Ammon's horn (tissue), 1 donor: ENCODE measurements at places on chromosomes 7 and 10.
A peak's percentile ranks its signal among the peaks of the same experiment; 100 is the strongest.

DNA sequence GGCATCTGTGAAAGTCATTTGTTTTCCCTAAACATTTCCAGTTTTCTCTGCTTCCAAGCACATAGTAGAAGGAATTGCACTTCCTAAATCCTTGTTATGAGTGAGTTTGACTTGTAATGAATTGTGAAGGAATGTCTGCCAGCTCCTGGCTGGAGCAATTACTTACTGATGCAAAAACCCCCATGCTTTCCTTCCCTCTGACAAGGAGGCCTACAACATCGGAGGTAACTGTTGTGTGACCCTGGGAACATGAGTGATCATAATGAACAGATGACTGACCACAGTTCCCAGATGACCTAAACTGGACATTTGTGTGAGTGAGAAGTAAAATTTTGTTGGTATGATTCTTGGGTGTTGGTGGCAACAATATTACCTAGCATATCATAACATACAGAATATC lies 21.4 kb upstream of the CPVL start:
- DNase-seq = no peak

- DNase-seq = no peak
These were observed 11.8 kb downstream of the CCSER2 start for GRCh38 chr10:84340187-84340586.

- peak; percentile 70 for DNase-seq
These were observed 92.9 kb downstream of the CPED1 start for GRCh38 chr7:121081327-121081936.

DNA sequence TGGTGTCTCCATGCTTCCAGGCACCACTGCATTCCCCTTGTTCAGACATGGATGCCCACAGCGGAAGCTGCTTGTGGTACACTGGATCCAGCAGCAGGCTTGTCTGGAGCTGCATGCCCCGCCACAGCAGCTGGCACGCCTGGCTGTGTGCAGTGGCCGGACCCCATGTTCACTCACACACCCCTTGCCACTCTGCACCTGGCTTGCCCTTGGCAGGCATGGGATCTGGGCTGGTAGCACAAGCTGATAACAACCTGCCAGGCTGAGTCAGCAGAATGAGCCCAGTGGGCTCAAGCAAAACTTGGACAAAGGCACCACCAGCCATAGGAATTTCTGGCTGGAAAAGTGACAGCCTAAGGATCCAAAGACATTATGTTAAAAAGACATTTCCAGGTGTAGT lies 91.8 kb upstream of the TMEM168 start:
- DNase-seq = no peak

- peak; percentile 54 for DNase-seq
These were observed 1.8 kb downstream of the KLLN start for GRCh38 chr10:87861566-87861952.

DNA sequence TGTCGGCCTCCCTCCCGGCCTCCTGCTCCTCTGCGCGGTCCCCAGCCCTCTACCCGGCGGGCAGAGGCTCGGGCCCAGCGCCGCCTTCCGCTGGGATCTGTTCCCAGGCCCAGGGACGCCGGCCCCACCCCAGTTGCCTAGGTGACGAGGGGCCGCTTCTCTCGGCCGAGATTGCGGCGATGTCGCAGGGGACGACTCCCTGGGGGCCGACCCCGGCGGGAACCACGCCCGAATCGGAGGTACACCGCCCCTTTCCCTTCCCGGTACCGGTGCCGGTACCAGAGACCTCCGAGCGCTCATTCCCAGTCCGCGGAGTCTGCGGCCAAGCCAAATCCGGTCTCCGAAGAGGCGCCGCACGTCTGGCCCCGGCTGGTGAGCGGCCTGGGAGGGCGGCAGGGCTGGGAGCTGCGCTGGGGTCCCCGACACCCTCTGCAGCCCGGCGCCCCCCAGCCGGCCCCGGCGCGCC lies at the start of gene CABCOCO1:
Gene CABCOCO1 (plus strand): TSS at position 136 of the 466 bp plus-strand sequence. CDS start 44 bp downstream, at position 180.
- peak; percentile 81 for DNase-seq

DNA sequence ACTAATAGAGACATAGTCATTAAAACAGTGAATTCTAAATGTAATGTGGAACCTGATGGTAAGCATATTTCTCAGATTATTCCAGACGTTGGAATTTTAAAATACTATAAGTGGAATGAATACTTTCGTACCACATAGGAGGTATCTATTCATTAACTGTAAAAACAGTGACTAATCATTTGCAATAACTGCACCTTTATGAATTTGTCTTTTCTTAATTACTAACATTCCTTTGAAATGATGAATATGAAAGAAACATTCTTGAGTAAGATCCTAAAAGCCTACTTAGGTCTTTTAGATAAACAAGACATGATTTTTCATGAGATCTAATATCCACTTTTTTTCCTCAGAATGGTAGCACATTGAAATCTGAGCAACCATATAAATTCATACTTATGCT lies 549.0 kb upstream of the LRRN3 start:
- DNase-seq = no peak

DNA sequence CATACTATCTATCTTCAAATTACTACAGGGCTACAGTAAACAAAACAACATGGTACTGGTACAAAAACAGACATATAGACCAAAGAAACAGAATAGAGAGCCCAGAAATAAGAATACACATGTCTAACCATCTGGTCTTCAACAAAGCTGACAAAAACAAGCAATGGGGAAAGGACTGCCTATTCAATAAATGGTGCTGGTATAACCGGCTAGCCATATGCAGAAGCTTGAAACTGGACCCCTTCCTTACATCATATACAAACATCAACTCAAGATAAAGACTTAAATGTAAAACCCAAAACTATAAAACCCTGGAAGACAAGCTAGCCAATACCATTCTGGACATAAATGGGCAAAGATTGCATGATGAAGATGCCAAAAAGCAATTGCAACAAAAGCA lies 1143.7 kb downstream of the DNAJB9 start:
- no peak for DNase-seq

DNA sequence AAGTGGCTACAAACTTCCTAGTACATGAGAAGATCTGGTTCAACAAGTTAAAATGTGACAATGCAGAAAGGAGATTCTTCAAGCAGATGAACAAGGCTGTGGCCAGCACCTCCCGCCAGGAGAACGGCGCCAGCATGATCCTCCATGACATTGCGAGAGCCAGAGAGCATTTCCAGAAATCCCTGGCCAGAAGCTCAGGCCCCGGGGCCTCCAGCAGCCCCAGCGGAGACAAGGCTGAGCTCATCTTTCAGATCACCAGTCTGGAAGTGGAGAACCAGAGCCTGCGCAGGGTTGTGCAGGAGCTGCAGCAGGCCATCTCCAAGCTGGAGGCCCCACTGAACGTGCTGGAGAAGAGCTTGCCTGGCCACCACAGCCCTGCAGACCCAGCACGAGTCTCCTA lies 40.1 kb upstream of the ZNF273 start:
- no peak for DNase-seq

- no peak for DNase-seq
These were observed 23.5 kb upstream of the NRP1 start for GRCh38 chr10:33358016-33358415.

- no peak for DNase-seq
These were observed 106.3 kb downstream of the ANK3 start for GRCh38 chr10:60283397-60283796.

- no peak for DNase-seq
These were observed 43.3 kb upstream of the CNNM1 start for GRCh38 chr10:99285881-99286280.

DNA sequence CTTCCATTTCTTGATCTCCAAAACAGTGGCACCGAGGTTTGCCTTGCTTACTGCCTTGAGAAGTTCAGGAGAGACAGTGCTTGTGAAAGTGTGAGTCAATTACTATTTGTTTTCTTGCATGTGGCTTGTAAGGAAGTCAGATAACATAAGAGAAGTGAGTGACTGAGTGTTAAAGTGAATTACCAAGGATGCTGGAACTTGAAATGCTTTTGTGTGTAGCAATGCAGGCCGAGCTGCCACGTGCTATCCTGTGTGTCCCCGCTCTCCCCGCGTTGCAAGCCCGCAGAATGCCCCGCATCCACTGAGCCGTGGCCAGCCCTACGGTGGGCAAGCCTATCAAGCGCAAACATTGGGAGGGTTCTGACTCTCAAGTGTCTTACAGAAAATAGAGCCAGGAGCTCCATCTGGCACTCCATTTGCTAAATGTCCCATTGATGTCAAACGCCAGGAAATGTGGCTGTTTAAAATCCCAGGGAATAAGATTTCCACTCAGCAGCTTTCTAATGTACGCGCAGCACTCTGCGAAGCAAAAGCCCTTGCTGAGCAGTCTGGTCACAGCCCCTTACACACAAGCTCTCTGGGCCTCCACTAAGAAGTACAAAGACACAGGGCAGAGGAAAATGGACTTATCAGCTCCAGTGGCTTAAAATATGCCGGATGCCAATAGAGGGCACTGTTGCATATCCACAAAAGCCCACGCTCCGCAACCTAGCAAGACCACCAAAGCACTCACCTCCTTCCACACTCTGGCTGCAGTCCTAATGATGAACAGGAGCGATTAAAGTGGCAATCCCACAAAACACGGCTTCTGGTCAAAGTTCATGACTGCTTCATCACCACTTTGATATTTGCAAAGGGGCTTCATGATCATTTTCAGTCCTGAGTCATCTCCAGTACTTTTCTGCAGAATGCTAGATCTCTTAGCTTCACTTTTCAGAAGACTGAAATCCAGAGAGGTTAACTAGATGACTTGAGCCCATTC lies 158.0 kb upstream of the ITGB1 start:
- DNase-seq = peak; percentile 64

- no peak for DNase-seq
These were observed 5.3 kb downstream of the ALKBH4 start for GRCh38 chr7:102459221-102459844.

- DNase-seq = no peak
These were observed 135.3 kb upstream of the FAM3C start for GRCh38 chr7:121531175-121532070.

DNA sequence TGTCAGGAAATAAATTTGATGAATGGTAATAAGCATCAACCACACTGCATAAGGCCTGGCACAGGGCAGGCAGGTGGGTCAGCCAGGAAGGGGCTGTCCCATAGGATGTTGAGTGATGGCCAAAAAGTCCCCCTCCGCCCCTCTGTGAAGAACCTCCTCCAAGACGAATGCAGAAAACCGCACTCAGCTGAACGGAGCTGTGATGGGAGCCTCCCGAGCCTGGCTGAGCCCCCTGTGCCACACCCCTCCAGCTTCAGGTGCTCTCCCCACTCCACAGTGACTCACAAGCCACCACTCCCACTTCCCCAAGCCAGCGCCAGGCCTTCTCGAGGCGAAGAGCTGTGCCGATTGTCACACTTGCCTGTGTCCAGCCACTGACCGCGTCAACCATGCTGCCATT lies 184.2 kb downstream of the MAD1L1 start:
- no peak for DNase-seq

- DNase-seq = peak; percentile 53
These were observed 67.6 kb downstream of the CDK6 start for GRCh38 chr7:92768501-92769393.

- no peak for DNase-seq
These were observed 78.2 kb upstream of the STEAP1B start for GRCh38 chr7:22578007-22578733.

DNA sequence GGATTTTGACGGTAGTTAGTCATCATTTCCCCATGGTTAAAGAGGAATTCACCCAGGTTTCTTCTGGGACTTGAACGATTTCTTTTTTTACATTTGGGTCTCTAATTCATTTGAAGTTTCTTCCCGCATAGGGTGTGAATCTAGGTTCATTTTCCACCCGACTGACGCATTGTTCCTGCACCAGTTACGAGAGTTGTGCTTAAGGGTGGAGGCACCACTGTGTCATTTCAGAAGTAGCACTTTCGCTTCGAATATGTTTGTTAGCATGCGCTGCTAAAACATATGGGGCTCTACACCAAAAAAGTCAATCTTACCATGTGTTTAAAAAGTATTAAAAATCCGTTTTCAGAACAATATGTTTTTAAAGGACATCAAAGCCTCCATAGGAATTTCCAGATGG lies 140.3 kb downstream of the VIPR2 start:
- DNase-seq = no peak

DNA sequence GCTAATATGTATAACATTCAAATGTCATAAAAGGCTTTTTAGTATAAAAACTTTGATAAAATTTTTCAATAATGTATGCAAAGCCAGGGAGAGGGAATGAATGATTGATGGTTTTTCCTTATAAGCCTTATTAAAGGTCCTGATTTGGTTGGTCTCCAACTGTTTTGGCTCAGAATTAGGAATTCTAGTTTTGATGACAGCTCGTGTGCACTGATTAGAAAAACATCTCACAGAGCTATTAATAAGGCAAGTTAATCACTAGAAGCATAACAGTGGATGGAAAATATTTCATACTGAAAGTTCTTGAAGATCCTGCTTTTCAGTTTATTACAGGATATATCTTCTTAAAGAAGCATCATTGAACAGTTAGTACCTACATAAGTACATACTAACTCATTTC lies 114.9 kb upstream of the NOBOX start:
- no peak for DNase-seq

DNA sequence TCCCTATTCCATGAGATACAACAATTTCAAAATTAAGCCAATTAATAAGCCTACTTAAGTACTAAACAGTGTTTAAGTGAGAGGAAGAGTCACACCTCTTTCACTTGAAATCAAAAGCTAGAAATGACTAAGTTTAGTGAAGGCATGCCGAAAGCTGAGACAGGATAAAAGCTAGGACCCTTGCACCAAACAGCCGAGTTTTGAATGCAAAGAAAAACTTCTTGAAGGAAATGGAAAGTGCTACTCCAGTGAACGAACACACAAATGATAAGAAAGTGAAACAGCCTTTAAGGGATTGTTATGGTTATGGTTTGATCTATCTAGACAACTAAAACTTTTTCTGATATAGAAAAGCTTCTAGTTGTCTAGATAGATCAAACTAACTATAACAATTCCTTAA lies 135.4 kb upstream of the KMT2E start:
- DNase-seq = no peak

GRCh38 chr7:108449521-108449920 lies 6.7 kb downstream of the NRCAM start:
- DNase-seq = no peak

GRCh38 chr7:149498811-149499210 lies 1.2 kb upstream of the ZNF746 start:
- DNase-seq = no peak

- DNase-seq = peak; percentile 45
These were observed 10.4 kb upstream of the FGFR2 start for GRCh38 chr10:121608469-121609190.

DNA sequence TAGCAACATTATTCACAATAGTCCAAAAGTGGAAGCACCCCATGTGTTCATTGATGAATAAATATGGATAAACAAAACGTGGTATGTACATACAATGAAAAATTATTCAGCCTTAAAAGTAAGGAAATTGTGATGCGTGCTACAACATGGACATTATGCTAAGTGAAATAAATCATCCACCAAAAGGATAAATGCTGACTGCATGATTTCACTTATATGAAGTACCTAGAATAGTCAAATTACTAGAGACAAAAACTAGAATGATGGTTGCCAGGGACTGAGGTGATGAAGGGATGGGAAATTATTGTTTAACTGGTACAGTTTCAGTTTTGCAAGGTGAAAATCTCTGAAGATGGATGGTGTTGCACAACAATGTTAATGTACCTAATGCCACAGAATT lies 56.6 kb downstream of the THSD7A start:
- no peak for DNase-seq

GRCh38 chr10:120039826-120040225 lies 147.3 kb downstream of the SEC23IP start:
- DNase-seq = no peak
